Activated naive CD8-positive, alpha-beta T cell treated with anti-CD3 and anti-CD28 coated beads, Interleukin-2, amount 10 ng/mL, durations not matched to agents 7 days and 5 days (primary cell): ENCODE measurements at places on chromosomes 2 and 18.

DNA sequence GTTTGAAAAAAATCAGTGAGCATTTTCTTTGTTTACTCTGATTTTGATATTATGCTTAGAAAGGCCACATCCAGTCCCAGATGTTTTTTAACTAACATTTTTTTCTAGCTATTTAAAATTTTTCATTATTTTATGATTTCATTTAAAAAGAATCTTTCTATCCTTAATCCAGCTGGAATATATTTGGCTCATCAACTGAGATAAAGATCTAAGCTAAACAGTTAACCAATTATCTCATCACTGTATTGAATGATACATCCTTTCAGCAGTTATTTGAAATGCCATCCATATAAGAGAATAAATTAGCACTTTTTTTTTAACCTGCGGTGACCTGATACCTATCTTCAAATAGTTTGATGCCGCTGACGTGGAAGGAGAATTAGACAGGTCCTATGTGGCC is 245.5 kb upstream of the COPS8 start:
- DNase-seq: no peak

- no peak for DNase-seq
These were observed 680 bp downstream of the ATP5F1A start for GRCh38 chr18:46097431-46097800.

DNA sequence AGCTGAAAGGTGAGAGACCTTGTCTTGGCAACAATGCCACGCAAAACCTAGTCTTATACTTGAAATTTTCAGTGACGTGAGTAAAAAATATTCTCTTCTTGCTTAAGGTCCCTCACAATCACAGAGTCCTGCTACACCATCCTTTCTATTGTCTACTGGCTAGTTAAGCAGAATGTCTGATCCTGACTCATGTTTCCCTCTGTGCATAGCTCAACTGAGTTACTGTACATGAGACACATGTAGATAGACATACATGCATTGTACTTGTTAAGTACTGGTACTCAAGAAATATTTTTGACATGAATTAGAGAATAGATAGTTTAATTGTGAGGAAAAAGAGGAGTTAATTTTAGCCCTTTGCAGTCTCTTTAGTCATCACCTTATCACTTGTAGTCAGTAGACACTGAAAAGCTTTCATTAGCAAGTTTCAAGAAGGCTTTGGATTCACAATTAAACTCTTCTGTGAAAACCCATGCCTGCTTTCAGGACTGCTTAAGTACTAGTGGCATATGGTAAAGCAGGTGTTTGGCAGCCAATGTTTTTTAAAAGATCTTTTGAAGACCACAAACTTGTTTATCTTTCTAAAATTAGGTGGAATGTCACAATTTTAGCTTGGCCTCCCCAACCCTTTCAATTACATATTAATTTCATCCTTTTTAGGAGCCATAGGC is 158.7 kb upstream of the CCDC150 start:
- DNase-seq: no peak

GRCh38 chr2:192828175-192828574 is 633.4 kb upstream of the TMEFF2 start:
- DNase-seq: no peak

DNA sequence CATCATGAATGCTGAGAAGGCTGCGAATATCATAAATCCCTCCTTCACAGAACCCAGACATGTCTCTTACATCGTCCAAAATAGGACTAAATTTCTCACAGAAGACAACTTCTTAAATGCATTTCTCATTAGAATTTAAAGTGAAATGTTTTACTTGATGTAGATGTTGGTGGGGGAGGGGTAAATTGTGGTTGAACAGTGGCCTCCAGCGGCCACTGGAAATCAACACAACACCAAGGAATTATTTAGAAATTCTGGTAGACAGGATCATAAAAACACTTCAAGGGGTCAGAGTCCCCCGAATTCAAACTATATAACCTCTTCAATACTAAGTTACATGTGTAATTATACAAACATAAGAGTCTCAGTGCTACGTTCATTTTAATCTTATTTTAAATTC is 135.9 kb downstream of the ABCA12 start:
- no peak for DNase-seq

- no peak for DNase-seq
These were observed 13.5 kb upstream of the UBXN4 start for GRCh38 chr2:135728064-135728743.

GRCh38 chr2:219595256-219595655 is 2.4 kb upstream of the STK11IP start:
- no peak for DNase-seq

- DNase-seq: no peak
These were observed 51.8 kb downstream of the WDR7 start for GRCh38 chr18:56702946-56703345.

GRCh38 chr18:39491408-39491807 is 1925.8 kb upstream of the CELF4 start:
- no peak for DNase-seq

- no peak for DNase-seq
These were observed 1.3 kb upstream of the ALPI start for GRCh38 chr2:232454630-232455029.

DNA sequence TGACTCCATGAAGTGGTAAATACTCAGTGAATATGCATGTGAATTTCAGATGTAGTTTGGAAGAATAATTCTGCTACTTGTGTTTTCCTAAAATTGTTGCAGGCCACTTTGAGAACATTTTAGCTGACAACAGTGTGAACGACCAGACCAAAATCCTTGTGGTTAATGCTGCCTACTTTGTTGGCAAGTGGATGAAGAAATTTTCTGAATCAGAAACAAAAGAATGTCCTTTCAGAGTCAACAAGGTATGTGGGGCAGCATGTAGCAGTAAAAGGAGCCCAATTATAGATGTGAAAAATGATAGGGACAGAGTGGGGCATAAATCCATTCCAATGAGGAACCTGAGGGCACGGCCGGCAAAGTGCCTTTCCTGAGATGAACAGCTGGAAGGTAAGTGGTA is 16.1 kb downstream of the SERPINB5 start:
- DNase-seq: no peak

- peak; percentile 94 for DNase-seq
These were observed at the start of gene ASB1 for GRCh38 chr2:238426568-238427434. Gene ASB1 (plus strand): TSS chr2:238426927. CDS start chr2:238427071, 144 bp downstream.

DNA sequence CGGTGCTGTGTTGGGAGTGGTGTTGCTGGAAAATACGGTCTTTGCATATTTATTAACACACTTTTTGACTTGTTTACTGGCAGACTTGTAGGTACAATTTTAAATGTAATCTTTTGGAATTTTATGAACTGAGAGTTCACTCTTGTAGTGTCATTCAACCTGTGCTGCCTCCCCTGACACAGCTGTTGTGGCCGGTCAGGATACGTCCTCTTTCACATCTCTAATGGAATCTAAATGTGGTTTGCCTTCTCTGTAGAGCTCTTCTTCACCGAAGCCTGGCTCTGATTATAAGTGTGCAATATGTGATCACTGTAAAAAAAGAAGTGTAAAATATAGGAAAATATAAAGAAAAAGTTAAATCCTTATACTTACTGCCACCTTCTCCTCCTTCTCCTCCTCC is 94.7 kb downstream of the MAP4K4 start:
- DNase-seq: no peak

DNA sequence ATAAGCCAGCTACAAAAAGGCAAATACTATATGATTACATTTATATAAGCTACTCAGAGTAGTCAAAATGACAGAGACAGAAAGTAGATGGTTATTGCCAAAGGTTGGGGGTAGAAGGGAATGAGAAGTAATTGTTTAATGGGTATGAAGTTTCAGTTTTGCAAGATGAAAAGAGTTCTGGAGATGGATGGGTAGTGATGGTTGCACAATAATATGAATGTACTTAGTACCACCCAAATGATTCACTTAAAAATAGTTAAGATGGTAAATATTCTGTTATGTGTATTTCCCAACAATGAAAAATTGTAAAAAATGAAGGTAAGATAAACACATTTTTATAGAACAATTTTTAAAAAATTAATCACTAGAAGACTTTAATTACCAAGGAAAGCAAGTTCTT is 448.4 kb downstream of the ADCYAP1 start:
- no peak for DNase-seq

DNA sequence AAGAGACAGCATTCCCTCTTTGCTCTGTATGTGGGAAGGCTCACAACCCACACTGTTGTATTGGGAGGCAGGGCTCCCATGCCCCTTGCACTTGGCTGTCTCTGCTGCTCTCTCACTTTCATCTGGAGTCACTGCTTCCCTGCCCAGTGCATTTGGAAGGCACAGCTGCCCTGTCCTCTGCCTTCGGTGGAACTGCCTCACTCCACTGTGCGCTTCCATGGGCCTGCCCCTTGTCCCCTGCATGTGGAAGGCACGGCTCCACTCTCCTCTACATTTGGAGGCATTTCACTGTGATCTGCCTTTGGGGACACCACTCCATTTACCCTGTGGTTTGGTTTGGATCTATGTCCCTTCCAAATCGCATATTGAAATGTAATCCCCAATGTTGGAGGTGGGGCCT is 9.1 kb upstream of the PROM2 start:
- DNase-seq: no peak

GRCh38 chr2:100042562-100042961 is 99.8 kb downstream of the AFF3 start:
- DNase-seq: no peak

GRCh38 chr18:7000484-7001096 is 117.0 kb downstream of the LAMA1 start:
- no peak for DNase-seq

GRCh38 chr2:126653109-126653508 is 2.8 kb upstream of the GYPC start:
- no peak for DNase-seq

DNA sequence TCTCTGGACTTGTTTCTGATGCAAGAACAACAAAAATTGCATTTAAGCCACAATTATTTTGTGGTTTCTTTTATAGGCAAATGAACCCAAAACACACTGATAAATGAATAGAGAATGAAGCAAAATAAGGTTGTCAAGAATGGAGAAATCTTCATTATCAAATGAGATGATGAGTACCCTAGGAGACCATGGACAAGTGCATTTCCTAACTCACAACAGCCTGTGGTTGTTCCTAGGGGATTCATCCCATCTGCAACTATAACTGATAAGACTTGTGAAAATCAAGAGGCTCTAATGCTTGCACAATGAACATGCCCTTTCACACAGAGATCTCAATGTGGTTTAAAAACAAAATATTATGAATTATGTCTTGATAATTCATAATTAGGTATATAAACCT is 159.9 kb downstream of the PDE1A start:
- DNase-seq: no peak

DNA sequence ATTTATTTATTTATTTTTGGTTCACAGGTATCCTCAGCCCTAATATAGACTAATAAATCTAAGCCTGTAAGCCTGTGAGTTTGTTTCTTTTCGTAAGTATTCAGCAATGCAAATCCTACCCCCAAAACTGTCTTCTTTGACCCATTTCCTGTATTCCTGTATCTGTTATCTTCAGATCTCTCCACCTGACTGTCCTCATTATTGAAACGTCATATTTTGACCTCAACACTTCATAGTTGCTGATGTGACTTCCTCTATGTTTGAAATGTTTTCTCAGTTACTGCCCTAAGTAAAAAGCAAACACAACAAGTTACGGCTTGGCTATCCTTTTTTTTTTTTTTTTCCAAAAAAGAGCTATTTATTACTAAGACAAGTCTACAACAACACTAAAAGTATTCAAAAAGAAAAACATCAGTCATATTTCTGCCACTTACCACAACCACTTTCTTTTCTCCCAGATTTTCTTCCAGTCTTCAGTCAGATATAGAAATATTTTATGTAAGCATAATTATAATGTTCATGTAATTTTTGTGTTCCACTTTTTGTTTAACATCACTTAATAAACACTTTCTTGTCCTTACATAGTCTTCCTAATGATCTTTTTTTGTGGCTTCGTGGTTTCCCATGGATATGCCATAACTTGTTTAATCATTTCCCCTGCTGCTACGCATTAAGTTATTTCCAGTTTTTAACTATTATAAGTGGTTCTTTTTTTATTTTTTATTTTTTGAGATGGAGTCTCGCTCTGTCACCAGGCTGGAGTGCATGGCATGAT is 45.0 kb upstream of the EML4 start:
- no peak for DNase-seq

GRCh38 chr2:53886406-53887280 is 26.9 kb upstream of the GPR75 start:
- no peak for DNase-seq

- no peak for DNase-seq
These were observed 364.0 kb downstream of the LRATD1 start for GRCh38 chr2:14996351-14997014.

- DNase-seq: no peak
These were observed 51.6 kb upstream of the KYNU start for GRCh38 chr2:142825861-142826260.

- DNase-seq: peak; percentile 22
These were observed 3.5 kb downstream of the ATP6V1B1 start for GRCh38 chr2:70939001-70939838.

DNA sequence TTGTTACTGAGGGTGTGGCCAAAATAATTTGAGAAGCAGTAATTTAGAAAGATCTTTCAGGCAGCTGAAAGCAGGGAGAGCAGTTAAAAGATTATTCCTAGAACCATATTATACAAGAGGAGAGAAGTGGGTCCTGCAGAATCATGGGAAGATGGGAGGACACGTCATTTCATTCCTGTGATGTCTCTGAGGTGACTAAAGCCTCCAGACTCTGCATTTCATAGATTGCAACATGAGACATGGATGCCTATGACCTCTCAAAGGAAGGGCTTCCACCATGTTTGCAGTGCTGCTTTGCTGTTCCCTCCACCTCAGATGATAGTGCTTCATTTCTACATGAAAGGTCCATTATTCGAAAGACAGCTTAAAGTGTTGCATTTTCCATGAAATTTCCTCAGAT is 788.4 kb downstream of the TSN start:
- DNase-seq: no peak

DNA sequence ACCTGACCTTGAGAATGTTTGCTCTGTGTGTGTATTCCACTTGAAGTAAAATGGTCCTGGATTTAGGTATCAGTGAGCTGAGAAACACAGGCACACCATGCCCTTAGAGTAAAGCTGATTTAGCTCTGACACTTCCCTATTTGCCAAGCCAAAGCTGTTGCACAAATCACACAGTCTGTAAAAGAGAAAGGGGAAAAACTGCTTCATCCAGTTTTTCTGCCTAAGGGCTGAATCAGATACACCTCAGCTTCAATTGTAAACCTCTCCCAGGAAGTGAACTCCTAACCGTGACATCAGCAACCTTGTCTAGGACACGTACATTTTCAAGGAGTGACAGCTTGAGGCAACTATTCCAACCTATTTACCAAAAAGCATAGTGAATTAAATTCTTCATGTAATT is 150.4 kb downstream of the NR4A2 start:
- no peak for DNase-seq

GRCh38 chr2:153163055-153163454 is 315.5 kb downstream of the RPRM start:
- no peak for DNase-seq

GRCh38 chr18:28168725-28169124 is 8.2 kb downstream of the CDH2 start:
- DNase-seq: no peak

DNA sequence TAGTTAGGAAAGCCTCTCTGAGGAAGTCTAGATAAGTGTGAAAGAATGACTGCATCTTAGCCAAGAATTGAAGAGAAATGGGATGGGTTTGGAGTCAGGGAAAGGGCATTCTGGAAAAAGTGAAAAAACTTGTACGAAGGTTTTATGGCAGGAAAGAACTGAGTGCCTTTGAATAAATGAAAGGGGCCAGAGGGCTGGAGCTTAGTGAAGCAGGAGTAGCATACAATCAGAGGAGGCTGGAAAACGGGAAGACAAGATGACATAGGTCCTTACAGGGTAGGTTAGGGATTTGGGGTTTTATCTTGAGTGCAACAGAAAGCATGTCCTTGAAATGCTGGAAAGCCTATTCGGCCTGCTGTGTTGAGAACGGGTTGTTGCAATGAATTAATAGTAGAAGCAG is 152.6 kb upstream of the RND3 start:
- DNase-seq: no peak

- no peak for DNase-seq
These were observed 65.8 kb downstream of the ANKRD62 start for GRCh38 chr18:12159446-12159845.
